ENCODE measurements at places on chromosomes 1 and 21.

DNA sequence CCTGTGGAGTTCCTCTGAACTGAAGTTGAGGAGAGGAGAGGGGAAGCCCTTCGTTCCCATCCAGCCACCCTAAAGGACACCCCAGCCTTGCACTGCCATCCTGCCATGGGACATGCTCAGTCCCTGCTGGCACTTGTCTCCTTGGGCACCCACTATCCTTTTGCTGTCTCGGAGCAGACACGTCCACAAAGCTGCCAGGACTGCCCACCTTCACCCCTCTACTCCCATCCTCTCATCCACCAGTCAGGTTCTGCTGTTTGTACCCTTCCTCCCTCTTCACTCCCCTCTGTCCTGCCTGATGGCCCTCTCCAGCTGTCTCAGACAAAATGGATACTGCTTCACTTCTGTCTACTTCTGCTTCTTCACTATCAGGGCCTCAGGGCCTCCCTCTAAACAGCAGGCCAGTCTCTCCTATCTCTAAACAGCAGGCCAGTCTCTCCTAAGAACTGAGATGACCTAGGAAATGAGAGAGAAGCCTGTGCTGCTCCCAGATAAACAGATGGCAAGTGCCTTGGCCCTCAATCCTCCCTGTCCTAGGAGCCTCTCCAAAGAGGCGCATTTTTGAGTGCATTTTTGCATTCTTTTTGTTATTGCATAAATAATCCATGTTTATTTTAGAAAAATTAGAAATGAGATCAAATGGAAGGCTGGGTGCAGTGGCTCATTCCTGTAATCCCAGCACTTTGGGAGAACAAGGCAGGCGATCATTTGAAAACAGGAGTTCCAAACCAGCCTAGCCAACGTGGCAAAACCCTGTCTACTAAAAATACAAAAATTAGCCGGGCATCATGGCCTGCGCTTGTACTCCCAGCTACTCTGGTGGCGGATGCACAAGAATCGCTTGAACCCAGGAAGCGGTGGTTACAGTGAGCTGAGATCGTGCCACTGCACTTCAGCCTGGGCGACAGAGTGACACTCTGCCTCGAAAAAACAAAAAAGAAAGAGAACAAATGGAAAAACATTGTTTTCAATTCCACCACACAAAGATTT, 4.4 kb upstream of the PYCR2 start:
- no peak for DNase-seq

DNA sequence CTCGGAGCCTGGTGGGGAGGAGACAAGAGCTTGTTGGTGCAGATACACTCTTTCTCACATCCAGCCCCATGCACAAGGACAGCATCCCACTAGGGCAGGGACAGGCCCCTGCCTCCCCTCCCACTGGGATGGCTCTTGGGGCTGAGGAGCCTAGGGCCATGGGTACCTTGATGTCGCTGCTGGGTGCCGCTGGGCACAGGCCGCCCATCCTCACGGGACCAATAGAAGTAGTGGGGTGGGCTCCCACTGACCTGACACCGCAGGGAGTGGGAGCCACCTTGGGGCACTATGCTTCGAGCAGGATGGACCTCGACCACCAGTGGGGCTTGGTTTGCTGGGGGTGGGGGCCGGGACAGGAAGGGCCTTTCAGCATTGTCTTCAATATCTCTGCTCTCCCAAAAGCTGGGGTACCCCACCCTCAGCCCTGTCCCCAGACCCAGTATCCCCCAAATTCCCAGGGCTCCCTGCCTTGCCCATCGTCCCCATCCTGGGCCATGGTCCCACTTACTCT, 47.7 kb downstream of the LDLRAD2 start:
- no peak for DNase-seq

DNA sequence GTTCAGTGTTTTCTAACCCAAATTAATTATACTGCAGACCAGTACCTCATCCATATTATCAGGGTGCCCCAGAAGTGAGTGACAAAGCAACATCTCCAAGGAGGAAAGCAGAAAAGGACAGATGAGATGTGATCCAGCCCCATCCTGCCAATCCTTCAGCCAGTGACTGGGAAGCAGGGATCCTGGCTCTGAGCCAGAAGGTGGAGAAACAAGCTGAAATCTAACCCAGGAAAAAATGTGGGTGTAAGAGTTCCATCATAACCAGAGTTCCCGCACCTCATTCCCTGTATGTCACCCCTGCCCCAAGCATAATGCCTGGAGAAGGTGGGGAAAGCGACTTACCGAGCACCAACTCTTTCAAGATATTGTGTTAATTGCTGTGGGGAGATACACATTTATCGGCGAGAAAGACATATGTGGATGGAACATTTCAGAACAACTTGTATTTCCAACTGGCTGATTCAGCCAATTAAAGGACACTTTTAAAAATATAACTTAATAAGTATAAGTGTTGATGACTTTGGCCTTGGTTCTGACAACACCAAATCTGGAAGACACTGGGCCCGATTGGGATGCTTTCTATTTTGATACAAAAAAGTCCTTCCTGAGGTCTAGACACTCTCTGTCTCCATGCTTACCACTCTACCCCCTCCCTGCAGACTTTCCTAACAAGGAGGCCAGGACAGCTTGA, 14.9 kb downstream of the PLEKHA6 start:
- peak; percentile 21 for DNase-seq

DNA sequence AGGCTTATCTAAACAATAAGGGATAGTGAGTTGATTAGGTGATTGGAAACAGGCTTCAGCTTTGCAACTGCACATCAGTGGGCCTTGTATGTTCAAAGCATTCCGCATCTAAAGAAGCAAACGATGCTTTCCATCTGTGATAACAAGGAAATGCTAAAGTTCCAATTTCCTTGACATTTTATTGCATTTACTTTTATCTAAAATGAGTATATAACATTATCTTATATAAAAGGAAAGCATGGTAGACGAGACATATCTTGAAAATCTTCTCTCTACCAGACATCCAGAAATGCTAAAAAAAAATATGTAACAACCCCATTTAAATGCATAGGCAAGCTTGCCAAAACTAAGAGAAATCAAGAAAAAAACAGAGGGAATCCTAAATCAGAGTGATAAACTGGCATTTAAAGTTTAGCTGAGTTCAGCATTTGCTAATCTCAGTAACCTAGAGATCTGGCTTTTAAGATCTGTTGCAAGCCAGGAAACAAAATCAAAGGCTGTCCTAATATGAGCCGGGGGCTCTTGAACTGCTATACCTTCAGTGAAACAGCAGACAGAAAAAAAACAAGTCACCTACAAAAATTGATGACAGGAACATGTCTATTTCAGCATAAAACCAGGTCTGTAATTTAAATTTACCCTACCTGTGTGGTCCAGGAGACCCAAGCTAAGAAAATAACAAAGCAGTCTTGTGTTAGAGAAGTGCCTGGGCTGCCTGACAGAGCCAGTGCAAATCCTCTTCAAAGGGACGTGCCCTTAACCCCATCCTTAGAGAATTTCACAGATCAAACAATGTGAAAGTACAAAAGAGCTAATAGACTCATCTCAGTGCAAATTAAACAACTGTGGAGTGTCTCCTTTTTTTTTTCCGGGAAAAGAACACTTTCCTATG, 3.1 kb upstream of the RGS13 start:
- DNase-seq = no peak

GRCh38 chr1:42680055-42680454, 2.2 kb upstream of the YBX1 start:
- DNase-seq = no peak

DNA sequence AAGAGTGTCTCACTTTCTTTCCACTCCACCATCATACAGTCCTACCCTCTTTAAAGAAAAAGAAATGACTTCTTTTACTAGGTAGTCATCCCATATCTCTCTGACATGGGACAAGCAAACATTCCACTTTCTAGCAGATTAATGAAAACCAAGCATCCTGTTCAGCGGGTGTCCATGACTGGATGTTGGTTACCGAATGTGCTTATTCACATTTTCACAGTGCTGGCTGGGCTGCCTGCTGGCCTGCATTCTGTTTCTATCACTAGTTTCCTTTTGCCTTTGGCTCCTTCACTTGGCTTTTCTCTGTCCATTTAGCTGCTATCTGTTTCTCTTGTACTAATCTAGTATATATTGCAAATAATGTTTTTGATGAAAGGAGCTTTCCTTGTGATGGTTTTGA, 598.4 kb downstream of the RWDD3 start:
- DNase-seq = no peak

DNA sequence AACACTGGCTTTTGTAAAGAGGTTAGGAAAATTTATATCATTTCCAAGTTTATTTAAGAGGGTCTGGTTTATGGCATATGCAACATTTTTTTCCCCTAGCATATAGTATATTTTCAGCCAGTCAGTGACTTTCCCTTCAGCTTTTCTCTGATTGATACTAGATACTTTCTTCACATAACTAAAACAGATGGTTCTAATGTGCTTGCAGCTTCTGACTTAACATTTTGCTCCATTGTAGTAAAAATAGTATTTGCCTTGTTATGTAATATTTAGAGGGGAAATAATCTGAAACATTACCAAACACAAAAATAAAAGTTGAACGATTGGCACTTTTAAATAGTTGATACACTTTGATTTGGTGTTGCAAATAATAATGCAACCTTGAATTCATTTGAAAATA, 191.7 kb downstream of the GPR52 start:
- DNase-seq = no peak

DNA sequence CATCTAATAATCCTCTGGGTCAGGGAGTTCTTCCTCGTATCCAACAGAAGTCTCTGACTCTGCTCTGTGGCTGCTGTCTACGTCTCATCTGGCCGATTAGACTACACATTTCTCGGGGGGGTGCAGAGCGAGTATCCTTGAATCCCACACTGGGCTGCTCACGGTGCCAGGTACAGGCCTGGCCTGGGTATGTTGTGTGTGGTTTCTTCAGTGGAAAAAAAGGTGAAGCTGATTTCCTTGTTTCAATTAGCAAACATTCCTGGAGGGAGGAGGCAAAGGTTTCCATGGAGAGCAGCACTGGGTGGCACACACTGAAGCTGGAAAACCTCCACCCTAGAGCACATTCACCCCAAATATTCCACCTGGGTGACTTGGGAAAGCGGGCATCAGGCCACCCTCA, 2.0 kb upstream of the RAB7B start:
- DNase-seq = no peak

- DNase-seq = no peak
Measured at GRCh38 chr1:113147826-113148225, 74.8 kb downstream of the LRIG2 start.

DNA sequence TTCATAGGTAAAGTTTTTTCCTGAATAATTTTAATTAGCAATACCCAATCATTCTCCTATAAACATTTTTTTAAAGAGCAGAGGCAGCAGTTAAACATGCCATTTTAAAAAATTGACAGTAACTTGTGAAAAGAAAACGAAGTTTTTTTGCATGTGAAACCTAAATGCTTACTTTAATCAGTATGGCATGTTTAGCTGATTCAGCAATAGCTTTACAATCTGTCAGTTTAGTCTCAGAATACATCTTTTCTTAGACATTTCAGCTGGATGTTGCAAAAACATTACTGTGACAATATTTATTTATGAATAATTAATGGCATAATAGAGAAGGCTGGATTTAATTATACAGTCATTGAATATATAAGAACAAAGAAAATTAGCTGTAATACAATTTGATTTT, 1132.4 kb upstream of the ADGRL2 start:
- no peak for DNase-seq

- DNase-seq = no peak
Measured at GRCh38 chr1:94621395-94621794, 79.8 kb upstream of the F3 start.

DNA sequence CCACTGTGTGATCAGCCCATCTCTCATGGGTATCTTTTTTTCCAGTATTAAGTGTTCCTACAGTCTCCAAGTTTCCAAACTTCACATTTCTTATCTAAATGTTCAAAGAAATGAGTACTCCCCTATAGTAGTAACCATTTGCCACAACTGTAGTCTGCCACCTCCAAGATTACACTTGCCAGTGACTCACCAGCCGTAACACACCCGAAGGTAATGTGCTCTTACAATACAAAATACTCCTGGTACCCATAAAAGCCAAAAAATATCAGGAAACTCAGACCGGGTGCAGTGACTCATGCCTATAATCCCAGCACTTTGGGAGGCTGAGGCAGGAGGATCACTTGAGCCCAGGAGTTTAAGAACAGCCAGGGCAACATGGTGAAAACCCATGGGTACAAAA, 20.5 kb upstream of the ZNF496 start:
- no peak for DNase-seq

Data from NCI-H510A treated with DMSO at 0.1 percent for 48 hours (cell line).